ENCODE measurements at places on chromosomes 13 and 19.

DNA sequence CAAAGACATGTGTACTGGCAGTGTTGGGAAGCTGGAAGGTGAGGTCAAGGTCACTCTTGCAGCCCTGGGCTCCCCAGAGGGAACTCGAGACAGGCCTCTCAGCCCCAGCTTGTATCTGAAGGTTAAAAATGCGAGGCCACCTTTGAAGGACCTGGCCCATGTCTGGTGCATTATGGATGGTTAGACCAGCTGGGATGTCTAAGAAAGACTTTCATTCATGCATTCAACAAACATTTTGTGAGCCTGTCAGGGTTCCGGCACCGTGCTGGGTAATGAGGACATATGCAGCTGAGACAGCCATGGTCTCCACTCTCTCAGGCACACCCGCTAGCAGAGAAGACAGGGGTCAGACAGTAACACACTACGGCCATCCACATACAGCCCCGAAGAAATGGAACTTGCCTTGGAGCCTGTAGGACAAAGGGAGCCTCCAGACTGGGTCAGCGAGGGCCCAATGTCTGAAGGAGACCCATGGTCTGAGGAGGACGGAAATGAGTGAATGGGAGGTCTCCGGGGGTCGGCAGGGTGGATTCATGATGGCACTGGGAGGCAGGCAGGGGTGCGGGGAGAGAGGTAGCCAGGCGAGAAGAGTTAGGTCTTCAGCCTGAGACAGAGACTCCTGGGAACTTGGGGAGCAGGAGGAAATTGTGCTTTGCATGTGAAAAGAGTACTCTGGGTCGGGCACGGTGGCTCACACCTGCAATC, 19.0 kb downstream of the VSTM2B start:
- ATAC-seq: no peak

DNA sequence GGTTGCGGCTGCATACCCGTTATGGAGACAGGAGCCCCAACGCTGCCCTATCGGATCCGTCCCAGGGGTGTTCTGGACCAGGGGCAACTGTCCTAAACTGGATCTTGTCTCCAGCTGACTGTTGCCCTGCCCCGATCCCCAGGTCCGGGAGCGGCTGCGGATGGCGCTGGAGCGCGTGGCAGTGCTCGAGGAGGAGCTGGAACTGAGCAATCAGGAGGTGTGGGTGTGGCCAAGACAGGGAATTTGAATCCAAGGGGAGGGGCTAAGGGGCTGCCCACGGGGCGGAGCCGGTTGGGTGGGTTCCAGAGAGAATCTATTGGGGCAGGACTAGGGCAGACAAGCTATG, 9.9 kb downstream of the PPFIA3 start:
- no peak for ATAC-seq

GRCh38 chr19:42477933-42478332, 35.2 kb upstream of the CXCL17 start:
- ATAC-seq: no peak

- no peak for ATAC-seq
Measured at GRCh38 chr13:50573066-50573465, 270.4 kb downstream of the DLEU7 start.

DNA sequence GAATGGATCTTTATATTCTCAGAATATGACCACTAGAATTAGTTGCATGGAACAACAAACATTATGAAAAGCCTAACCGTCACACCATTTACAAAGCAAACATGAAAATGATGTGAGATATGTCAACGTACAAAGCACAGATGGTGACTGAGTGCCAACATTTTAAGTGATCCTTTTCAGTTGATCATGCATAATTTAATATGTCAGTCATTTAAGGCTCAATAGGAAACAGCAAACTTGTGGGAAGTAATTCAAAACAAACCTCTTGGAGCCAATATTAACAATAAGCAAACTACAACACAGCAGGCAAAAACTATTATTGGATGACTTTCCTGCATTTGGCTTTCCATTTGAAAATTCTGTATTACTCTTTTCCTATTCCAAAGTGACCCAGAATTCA, 277.6 kb downstream of the SLITRK6 start:
- ATAC-seq: no peak
